Retina (tissue), 1 donor: ENCODE measurements at places on chromosomes 7 and 10.

GRCh38 chr7:74405191-74405898 lies 48.4 kb upstream of the GTF2IRD1 start:
- no peak for DNase-seq

GRCh38 chr7:47153576-47153975 lies 428.3 kb downstream of the TNS3 start:
- DNase-seq, result no peak

- no peak for DNase-seq
These were observed 363.7 kb downstream of the CALN1 start for GRCh38 chr7:72048420-72048819.

DNA sequence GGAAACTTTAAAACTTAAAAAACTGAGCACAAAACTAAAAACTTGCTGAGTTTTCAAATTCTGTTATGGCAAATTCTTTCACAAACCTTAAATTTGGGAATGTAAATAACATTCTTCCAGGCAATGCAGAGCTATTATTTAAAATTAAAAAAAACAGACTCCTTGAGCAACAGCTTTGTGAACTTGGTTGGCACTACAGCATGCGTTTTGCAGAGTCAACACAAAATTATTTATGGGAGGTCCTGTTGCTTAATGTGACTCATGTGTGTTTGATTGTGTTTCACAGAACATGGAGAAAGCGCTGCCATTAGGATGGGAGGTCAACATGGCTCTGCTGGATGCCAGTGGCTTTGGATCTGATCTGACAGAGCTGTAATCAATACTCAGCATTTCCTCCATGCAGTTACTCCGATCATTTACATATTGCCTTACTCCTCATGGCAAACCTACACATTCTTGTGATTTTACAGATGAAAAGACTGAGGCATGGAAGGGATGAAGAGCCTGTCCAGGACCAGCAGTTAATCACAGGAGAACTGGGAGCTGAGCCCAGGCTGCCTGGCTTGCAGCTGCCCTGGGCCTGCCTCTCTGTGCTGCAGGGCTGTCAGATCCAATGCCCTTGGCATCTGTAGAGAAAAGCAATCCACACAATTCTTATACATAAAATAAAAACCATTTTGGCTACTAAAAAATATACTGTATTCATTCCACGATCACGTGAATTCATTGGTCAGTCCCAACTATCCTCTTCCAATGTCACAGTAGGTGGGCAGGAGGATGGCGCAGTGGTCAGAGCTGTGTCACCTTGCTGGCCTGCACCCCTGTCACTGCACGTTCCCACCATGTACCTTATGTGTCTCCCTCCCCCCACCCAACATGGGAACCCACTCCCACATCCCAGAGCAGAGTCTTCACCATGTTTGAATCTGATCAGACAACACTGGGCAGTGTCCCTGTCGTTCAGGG lies 200.9 kb downstream of the CXCL12 start:
- no peak for DNase-seq

DNA sequence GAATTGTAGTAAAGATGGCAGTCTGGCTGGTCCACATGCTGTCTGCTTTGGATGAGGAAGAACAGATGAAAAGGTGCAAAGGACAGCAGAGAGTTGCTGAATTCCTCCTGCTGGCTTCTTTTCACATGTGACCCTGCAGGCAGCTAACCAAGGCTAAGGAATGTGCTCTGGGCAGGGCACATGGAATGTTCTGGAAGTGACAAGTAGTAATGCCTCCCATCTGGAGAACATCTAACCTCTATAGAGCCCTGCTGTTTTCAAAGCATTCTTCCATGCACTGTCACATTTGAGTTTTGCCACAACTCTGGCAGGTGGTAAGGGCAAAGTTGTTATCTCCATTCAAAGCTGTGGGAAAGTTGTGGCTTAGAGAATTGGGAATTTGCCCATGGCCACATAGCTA lies 208.8 kb downstream of the STK31 start:
- no peak for DNase-seq

GRCh38 chr10:33154590-33154989 lies 179.9 kb downstream of the NRP1 start:
- no peak for DNase-seq

GRCh38 chr7:156178214-156178613 lies 366.0 kb upstream of the SHH start:
- DNase-seq, result no peak

- no peak for DNase-seq
These were observed 663.5 kb downstream of the KCNMA1 start for GRCh38 chr10:76974017-76974691.

GRCh38 chr7:43141091-43141490 lies 28.6 kb downstream of the HECW1 start:
- DNase-seq, result no peak

DNA sequence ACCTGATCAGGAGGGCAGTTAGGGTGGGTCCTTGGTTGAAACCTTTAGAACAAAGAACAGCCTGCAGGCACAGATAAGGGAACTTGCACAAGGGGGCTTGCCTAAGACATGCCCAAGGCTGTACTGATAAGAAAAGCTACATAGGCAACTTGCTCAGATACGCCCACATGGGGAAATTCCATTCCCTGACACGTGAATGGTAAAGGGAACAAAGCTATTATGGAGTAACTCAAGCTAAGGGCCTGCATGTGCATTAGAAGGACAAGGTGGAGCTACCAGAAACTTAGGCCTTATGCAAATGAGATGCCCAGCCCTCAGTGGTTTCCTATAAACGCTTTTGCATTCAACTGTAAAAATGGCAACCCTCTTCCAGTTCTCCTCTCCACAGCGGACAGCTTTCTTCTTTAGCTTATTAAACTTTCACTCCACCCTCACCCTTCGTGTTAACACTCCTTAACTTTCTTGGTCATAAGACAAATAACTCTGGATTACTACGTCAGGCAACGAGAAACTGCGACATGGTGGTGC lies 1192.1 kb upstream of the CELF2 start:
- DNase-seq, result no peak

- DNase-seq, result no peak
These were observed 10.7 kb upstream of the ANK3 start for GRCh38 chr10:60400366-60400765.

DNA sequence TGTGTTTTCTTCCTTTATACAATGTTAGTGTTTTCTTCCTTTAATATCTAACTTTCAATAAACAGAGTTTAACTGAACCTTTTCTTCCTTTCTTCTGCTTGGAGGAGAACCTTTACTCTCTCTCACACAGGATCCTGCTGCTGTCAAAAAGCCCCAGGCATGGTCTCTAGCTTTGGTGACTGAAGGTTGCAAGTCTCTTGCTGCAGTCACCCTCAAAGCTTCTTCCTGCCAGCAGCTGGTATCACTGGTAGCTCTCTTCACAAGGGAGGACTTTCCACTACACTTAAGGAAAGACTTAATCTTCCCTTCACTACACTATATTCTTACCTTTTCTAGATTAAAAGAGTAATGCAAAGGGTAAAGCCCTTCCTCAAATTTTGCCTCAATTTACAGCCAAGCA lies 153.4 kb downstream of the SGMS1 start:
- DNase-seq, result no peak

DNA sequence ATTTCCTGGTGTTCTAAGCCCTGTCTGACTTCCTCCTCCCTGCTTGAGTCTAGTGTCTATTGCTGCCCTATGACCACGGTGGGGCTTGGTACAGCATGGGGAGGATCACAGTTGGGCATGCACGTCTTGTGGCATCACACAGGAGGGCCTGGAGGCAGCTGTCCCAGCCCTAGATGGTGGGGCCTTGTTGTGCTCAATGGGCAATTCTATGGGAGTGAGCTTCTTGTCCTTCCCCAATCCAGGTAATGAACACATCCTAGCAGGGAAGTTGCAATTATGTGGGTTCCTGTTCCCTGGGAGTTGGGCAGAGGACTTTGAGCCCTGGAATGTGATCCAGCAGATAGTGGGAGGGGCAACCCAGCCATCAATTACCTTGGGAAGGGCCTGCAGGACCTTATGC lies 10.8 kb upstream of the FAM3C start:
- no peak for DNase-seq

- no peak for DNase-seq
These were observed 277.7 kb upstream of the KLF6 start for GRCh38 chr10:4062751-4063150.

DNA sequence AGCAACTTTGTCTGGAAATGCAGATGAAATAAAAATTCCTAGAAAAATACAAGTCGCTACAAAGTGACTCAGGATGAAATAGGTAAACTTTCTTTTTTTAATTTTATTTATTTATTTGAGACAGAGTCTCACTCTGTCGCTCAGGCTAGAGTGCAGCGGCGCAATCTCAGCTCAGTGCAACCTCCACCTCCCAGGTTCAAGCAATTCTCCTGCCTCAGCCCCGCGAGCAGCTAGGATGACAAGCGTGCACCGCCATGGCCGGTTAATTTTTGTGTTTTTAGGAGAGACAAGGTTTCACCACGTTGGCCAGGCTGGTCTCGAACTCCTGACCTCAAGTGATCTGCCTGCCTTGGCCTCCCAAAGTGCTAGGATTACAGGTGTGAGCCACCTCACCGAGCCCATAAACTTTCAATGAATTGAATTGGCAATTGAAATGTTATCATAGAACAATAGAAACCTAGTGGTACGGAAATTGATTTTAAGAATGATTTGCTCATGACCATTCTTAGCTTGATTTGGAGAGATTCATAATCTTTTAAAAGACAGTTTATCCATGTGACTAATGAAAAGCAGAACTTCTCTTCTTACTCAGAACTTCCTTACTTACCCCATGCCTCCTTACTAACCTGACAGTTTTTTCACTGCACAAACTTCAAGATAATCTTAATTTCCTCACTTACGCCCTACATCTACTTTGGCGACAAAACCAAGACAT lies 161.7 kb downstream of the FAM107B start:
- no peak for DNase-seq

GRCh38 chr7:28102797-28103196 lies 77.8 kb downstream of the JAZF1 start:
- DNase-seq, result no peak

DNA sequence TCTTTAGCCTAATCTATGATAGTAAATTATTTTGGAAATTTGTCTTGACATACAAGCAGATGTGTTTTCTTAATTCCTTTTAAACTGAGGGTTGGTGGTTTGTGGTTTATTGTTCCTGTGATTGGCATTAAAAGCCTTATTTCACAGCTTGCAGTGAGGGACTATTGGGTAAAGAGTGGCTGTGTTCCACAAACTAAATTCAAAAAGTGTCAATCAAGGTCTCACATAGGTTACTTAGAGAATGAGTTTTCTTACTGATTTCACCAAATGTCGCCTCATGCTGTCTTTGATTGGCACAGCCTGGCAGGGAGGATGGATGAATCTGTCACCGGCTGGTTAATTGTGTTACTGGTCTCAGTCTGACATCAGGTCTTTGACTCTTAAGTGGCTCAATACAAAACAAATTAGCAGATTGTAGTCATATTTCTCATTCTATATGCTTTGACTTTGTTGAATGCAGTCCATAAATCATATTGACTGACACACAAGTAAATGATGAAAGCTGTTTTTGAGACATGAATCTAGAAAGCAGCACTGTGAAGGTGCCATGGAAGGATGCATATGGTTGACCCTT lies 66.8 kb upstream of the CYP26C1 start:
- no peak for DNase-seq

- DNase-seq, result no peak
These were observed 177.3 kb upstream of the PHYHIPL start for GRCh38 chr10:58998924-58999713.

DNA sequence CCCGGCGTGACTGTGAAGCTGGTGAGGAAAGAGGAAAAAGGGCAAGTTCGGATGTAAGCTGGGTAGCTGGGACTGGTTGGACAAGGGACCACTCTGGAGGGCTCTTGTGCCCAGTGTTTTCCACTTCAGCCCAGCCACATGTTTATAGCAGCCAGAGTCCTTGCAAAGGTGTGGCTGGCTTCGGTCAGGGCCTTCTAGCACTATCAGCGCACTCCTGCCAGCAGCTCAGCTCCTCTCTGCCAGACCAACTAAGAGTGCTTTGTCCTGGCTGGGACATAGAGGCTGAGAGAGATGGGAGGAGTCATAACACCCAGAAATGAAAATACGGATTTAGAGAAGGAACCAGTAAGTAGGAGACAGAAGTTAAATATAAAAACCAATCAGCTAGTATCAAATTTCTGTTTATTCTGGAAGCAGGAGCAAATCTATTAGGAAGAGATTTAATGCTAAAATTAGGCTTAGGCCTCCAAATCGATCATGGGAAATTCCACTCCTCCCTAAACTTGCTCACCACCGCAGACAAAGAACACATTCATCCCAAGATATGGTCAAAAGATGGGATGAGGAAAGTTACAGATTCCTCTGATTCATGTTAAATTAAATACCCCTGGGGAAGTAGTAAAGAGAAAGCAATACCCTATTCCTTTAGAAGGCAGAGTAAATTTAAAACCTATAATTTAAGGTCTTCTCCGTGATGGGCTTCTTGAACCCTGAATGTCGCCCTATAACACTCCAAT lies 135.0 kb downstream of the RALA start:
- no peak for DNase-seq
